ENCODE measurements at places on chromosomes 2 and 18. TPM values are rescaled to one million over a fixed set of nuclear protein-coding genes. Genes with fewer than 3 reads are reported as not detected.

REG1B gene
- not detected for total RNA-seq

RGPD6 gene
- 9.2 TPM for total RNA-seq

POTEF gene
- total RNA-seq = not detected

GALNT13 gene
- not detected for total RNA-seq

RMND5A gene
- total RNA-seq = 25.6 TPM

PRPF40A gene
- 140 TPM for total RNA-seq

CFC1 gene
- total RNA-seq = not detected

CPLX4 gene
- total RNA-seq = not detected

Data from T-helper 1 cell treated with Interleukin-12 subunit alpha and Interleukin-12 subunit beta and Interleukin-4 antibody, amounts not matched to agents 30 ng/mL and 1 ng/mL, for 36 hours (primary cell).